Sigmoid colon (tissue), 7 donors: ENCODE measurements at places on chromosomes 12 and 14. TPM values are rescaled to one million over a fixed set of nuclear protein-coding genes. Genes with fewer than 3 reads are reported as not detected.

Gene TESPA1
- 2.9 TPM for total RNA-seq

Gene GLS2
- 3.3 TPM for total RNA-seq

Gene KCNA5
- total RNA-seq = 2.8 TPM

Gene KRT75
- total RNA-seq = not detected

Gene OAS1
- total RNA-seq = 18.5 TPM

Gene STX2
- total RNA-seq = 61.2 TPM

Gene INSM2
- total RNA-seq = not detected
